ENCODE measurements at places on chromosomes 5 and 9.

DNA sequence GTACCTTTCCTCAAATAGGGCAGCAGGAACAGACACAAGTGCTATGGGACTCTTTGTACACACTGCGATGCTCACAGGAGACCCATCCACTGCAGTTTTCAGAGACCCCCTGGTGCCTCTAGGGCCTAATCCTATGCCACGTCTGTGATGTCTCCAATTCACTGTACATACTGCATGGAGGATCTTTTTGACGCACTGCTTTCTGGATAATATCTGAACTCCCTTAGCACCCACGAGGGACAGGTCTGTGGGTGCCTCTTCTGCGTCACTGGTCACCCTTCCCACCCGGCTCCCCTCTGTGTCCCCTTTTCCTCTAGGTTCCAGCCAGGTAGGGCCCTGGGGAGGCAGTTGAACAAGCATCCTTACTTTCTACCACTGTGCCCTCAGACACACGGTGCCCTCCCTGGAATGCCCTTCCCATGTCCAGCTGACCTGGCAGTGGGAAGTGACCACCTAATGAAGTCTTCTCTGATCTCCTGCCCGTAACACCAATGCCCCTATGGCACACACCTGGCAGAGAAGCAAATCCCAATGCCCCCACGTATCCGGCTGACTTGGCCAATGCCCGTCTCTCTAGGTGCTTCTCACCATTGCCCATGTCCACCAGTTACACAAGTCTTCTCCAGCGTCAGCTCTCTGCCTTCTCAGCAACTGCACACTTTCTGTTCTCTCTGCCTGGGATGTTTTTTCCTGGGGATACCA, 41.5 kb downstream of the FOXI1 start:
- DNase-seq: no peak

- DNase-seq: no peak
Observed at GRCh38 chr9:99030092-99030511, 74.8 kb upstream of the TGFBR1 start.

GRCh38 chr9:11537566-11537965, 924.8 kb upstream of the PTPRD start:
- no peak for DNase-seq

GRCh38 chr9:34607331-34607730, 4.6 kb downstream of the RPP25L start:
- DNase-seq: no peak

GRCh38 chr9:135488527-135488926, 8.9 kb downstream of the PPP1R26 start:
- no peak for DNase-seq

GRCh38 chr5:176901260-176902101, 2.3 kb upstream of the HK3 start:
- DNase-seq: no peak

- no peak for DNase-seq
Observed at GRCh38 chr5:53173083-53173482, 63.5 kb upstream of the MOCS2 start.

DNA sequence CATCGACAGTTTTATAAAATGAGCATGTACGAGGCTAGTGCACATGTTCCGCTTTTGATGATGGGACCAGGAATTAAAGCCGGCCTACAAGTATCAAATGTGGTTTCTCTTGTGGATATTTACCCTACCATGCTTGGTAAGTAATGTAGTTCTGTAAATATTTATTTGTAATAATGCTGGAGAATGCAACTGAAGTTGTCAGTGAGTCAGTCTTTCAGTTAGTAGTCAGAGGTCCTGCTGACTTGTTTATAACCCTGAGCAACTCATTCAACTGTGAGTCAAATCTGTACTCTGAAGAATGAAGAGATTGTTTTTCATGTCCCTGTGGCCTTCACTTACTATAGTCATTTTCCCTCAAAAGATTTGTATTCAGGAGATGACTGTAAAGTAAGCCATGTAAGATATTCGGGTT, 28.4 kb upstream of the GPR150 start:
- DNase-seq: no peak

Data from CD4-positive, alpha-beta memory T cell (primary cell).